ENCODE measurements at places on chromosomes 16 and 17.

DNA sequence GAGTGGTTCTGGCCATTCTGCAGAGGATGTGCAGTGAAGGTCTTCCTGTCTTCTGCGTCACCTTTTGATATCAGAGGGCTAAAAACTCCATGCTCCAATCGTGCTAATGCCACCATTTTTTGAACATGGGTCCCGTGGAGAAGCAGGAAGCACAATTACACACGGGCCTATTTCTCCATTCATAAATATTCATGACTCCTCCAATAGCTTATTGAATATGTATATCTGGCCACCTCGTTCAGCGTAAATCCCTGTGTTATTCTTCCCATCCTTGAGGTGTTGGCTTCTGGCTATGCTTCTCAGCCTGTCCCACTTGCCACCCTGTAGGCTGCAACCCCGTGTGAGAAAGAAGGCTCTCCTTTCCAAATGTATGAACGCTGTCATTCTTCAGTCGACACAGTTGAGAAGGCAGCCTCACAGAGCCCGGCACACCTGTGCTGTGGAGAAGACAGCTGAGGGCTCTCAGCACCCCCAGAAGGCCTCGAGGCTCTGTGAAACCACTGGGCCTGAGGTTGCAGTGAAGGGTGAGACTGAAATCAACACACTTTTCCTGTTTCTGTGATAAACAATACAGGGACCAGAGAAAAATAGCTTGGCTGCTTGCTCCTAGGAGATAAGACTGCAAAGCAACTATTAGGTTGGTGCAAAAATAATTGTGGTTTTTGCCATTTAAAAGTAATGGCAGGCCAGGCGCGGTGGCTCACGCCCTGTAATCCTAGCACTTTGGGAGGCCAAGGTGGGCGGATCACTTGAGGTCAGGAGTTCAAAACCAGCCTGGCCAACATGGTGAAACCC, 4.9 kb upstream of the ANKRD40CL start:
- no peak for DNase-seq

GRCh38 chr17:77470800-77471733, 330.3 kb downstream of the SEC14L1 start:
- peak; percentile 94 for DNase-seq

- DNase-seq: no peak
Measured at GRCh38 chr17:82301916-82302567, 15.4 kb downstream of the CD7 start.

GRCh38 chr17:78351449-78352006, 8.3 kb downstream of the SOCS3 start:
- peak; percentile 97 for DNase-seq

- peak; percentile 40 for DNase-seq
Measured at GRCh38 chr17:8921147-8921546, 44.4 kb downstream of the PIK3R5 start.

Data from suppressor macrophage treated with lipopolysaccharide for 1 hour (primary cell).